ENCODE measurements at places on chromosomes 11 and 22.

- DNase-seq, result no peak
These were observed 69.7 kb downstream of the RAB38 start for GRCh38 chr11:88105526-88105925.

DNA sequence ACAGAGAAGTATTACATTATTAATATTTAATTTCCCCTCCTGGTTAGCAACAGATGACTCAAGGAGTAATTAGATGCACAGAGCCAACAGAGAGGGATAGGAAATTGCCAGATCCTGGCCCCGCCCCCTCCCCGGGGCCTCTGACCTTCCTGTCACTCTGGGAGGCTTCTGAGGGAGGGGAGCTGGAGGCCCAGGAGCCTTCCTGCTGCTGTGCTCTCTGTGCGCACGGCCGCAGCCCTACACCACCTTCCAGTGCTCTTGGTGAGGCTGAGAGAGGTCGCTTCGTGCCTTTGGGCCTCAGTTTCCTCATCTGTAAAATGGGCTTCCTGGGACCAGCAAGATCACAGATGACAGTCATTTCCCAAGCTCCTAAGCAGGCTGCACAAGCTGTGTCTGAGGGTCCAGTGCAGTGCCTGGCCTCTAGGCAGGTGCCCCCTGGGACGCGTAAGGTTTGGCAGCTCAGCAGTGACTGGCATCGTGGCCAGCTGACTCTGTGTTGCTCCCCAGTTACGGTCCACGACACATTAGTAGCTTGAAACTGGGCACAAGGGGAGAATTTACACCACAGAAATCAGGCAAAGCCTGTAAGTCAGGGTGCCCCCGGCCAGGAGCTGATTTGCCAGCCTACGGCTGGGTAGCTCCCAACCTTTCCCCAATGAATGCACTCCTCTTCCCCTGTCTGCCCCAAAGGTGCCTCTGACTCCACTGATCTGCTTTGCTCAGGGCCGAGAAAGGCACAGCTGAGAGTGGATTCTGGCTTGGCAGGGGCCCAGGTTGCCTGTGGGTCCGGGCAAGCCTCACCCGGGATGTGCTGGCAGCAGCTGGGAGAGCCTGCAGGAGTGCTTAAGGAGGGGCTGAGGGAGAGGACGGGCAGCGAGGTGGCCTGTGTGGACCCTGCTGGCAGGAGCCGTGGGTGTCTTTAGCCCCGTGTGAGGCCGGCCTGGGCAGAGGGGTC is 2.3 kb downstream of the ADORA2A start:
- peak; percentile 89 for DNase-seq

- no peak for DNase-seq
These were observed 87.2 kb downstream of the KCNC1 start for GRCh38 chr11:17821648-17822400.

- no peak for DNase-seq
These were observed 29.2 kb downstream of the TCIRG1 start for GRCh38 chr11:68067991-68068390.

DNA sequence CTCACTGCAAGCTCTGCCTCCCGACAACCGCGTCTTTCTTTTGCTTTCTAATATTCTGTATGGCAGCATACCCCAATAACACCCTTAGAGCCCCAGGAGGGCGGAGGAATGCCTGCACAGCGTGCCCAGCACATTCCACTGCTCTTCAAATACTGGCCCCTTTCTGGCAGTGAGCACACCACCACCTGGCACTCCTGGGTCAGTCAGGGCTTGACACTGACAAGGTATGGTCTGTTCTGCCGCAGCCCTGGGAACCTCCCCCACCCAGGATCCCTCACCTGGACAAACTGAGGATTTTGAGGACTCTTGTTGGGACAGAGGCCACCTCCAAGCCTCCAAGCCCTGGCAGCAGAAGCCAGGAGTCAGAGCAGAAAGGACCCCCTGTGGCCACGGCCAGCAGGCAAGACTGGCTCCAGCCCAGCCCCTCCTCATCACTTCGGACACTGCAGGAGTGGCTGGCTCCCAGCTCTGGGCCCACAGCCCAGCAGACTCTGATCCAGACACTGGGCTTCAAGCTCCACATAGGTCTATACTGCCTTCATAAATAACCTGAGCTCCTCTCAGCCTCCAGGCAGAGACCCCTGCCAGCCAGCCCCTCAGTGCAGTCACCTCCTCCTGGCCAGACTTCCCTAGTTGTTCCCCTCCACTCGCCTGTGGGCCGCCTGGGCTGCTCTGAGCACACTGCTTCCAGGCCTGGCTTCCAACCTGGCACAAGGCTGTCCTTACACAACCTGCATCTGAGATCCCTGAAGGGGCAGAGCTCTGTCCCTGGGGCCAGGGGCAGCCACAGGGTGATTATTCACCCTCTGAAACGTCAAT is 14.5 kb downstream of the CARS1 start:
- DNase-seq, result peak; percentile 58

DNA sequence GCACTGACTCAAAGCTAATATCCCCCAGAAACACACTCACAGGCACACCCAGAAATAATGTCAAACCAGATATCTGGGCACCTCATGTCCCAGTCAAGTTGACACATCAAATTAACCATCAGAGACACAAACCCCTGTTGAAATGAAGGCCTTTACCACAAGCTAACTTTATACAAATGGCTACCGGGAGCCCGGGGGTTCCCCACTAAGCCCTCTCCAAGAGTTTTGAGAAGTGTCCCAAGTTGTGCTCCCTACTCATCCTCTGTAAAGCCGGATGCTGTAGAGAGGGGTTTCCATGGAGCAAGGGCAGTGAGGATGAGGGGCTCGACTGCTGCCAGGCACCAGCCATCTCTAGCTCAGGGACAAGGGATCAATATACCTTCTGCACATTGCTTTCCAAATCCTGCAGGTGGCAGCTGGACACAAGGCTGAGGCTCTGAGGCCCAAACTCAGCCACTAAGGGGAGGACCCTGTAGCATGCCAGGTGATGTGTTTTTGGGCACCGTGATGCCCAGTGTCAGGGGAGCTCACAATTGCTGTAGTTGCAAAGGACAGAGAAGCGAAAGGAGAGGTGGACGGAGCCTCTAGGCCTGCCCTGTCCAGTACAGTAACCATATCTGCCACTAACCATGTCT is 145.7 kb downstream of the TTC17 start:
- DNase-seq, result no peak

DNA sequence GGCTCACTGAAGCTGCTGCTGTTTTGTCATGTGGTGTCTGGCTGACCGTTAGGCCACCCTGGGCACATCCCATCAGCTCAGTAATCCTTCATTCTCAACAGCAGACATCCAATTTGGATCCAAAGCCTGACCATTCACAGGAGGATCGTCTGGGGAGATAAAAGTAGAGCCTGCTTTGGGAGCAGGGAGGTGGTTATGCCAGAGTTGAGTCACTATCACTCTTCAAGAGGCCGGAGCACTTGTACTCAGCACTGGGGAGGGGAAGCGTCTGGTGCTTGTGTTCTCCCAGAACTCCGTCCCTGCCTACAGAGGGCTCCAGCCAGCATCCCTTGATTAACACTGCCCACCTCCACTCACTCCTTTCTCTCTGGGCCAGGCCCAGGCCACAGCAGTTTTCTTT is 382.6 kb downstream of the OPCML start:
- peak; percentile 74 for DNase-seq

DNA sequence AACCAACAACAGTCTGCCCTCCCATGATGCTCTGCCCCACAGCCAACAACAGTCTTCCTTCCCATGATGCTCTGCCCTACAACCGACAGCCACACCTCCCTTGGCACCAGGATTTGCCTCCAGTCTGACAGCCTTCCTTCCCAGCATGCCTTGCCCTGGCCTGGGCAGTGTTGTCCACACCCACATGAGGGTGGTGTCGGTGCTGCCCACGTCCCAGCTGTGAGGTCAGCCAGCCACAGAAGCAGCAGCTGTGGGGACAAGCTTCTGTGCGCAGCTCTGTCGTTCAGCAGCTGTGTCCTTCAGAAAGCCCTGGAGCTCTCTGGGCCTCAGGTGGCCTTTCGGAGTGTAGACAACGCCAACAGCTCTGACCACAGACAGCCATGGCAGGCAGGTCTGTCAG is 1378.9 kb downstream of the BRD1 start:
- peak; percentile 37 for DNase-seq
